Left renal pelvis (tissue), 4 donors: ENCODE measurements at places on chromosomes 6 and 20. TPM values are rescaled to one million over a fixed set of nuclear protein-coding genes. Genes with fewer than 3 reads are reported as not detected.

ULBP1 gene
- polyA plus RNA-seq, result 2.0 TPM

MED20 gene
- polyA plus RNA-seq, result 38.0 TPM

GHRH gene
- not detected for polyA plus RNA-seq

PREP gene
- polyA plus RNA-seq, result 37.7 TPM

SPTLC3 gene
- 24.7 TPM for polyA plus RNA-seq

FABP7 gene
- polyA plus RNA-seq, result 0.17 TPM

SLC17A3 gene
- polyA plus RNA-seq, result 0.89 TPM

PSMB9 gene
- 6.4 TPM for polyA plus RNA-seq

COL9A3 gene
- polyA plus RNA-seq, result 17.5 TPM

ZNF217 gene
- polyA plus RNA-seq, result 34.5 TPM

CENPW gene
- 31.5 TPM for polyA plus RNA-seq

RPP40 gene
- polyA plus RNA-seq, result 10.9 TPM

MUC22 gene
- polyA plus RNA-seq, result not detected

KHDC1 gene
- polyA plus RNA-seq, result 7.9 TPM

CEP162 gene
- 24.8 TPM for polyA plus RNA-seq

BACH2 gene
- 10.6 TPM for polyA plus RNA-seq
